ENCODE measurements at places on chromosomes 2 and 18. TPM values are rescaled to one million over a fixed set of nuclear protein-coding genes. Genes with fewer than 3 reads are reported as not detected.

The BIRC6 gene
- total RNA-seq, result 136 TPM

The HOXD13 gene
- not detected for total RNA-seq

The AQP12B gene
- total RNA-seq, result not detected

The SERPINB13 gene
- not detected for total RNA-seq

The ST6GAL2 gene
- not detected for total RNA-seq

The C2orf74 gene
- 21.3 TPM for total RNA-seq

DNA sequence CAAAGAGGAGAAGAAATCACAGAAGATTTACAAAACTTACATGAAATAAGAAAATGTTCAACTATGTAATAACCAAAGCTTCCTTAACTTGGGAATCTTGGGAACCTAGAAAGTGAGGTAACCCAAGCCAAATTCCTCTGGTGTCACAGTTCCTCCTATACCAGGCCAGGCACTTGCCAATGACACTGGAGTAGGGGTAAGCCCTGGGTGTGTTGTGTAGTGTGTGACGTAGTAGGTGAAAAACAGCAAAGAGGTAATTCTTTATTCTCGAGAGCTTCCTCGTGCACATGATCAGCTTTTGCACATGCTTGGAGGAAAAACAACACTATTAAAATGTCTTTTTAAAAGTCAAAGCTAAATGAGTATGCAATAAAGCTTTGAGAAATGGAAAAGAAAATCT is 118.0 kb downstream of the METTL8 start:
- peaks cover 20% of the 10 kb centered on the region for H3K36me3 ChIP-seq
- H3K4me1 ChIP-seq, result peaks cover 1% of the 10 kb centered on the region
- no peaks in the 10 kb centered on the region for H3K27me3 ChIP-seq
- no peak overlapping the region for H3K4me3 ChIP-seq

- no peak overlapping the region for H3K4me3 ChIP-seq
- no peaks in the 10 kb centered on the region for H3K27me3 ChIP-seq
- no peak for DNase-seq
- no peaks in the 10 kb centered on the region for H3K36me3 ChIP-seq
Observed at GRCh38 chr2:50951437-50951836, 80.5 kb downstream of the NRXN1 start.

GRCh38 chr2:241592126-241592845 is 33.7 kb downstream of the BOK start:
- no peak overlapping the region for H3K27ac ChIP-seq
- H3K4me3 ChIP-seq, result no peak overlapping the region
- peaks cover 21% of the 10 kb centered on the region for H3K36me3 ChIP-seq
- H3K27me3 ChIP-seq, result no peaks in the 10 kb centered on the region
- H3K4me1 ChIP-seq, result no peaks in the 10 kb centered on the region

- no peaks in the 10 kb centered on the region for H3K36me3 ChIP-seq
- peaks cover 3% of the 10 kb centered on the region for H3K27me3 ChIP-seq
- H3K4me1 ChIP-seq, result no peaks in the 10 kb centered on the region
- H3K4me3 ChIP-seq, result no peak overlapping the region
- no peak for DNase-seq
Observed at GRCh38 chr2:195899226-195899625, 169.4 kb downstream of the DNAH7 start.

DNA sequence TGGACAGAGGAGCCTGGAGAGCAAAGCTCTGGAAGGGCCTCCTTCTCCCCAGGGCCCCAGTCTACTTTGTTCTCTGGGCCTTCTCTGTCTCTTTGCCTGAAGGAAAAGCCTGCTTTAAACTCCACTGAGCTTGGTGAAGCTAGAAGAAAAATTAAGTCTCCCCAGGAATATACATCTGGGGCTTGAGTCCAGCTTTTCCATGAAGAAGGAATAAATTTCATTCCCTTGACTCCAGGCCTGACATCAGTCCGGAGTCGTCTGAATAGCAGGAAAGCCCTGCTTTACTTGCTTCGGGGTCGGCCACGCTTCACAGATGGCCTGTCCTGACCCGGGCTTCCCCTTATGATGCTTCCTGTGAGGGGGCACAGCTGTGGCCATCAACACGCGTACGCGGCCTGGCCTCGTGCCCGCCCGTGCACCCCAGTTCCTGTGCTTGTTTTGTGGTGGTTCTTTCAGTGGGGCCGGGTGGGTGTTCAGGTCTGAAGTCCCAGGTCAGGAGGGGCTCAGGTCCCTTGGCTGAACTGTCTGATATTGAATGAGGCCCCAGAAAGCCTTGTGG is 73.6 kb downstream of the ACOXL start:
- no peaks in the 10 kb centered on the region for H3K4me1 ChIP-seq
- H3K36me3 ChIP-seq, result no peaks in the 10 kb centered on the region
- no peak overlapping the region for H3K4me3 ChIP-seq
- H3K27ac ChIP-seq, result no peak overlapping the region
- DNase-seq, result no peak

DNA sequence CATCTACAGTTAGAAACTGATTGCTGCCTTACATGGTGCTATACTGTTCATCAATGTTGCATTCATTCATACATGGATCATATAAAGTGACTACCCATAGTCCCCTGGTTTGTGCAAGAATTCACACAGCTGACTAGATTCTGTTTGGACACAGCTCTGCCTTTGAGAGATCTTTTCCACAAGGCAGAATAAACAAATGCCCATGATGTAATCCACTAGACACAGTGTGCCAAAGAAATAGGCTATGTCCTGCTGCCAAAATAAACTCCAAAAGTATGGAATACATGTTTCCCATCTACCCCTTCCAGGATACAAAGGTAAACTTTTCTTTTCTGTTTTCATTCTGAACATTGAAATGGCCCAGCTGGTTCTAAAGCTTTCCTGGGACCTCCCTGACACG is 269.4 kb upstream of the CHAC2 start:
- H3K4me1 ChIP-seq, result no peaks in the 10 kb centered on the region
- no peaks in the 10 kb centered on the region for H3K27me3 ChIP-seq
- H3K36me3 ChIP-seq, result no peaks in the 10 kb centered on the region
- H3K4me3 ChIP-seq, result no peak overlapping the region
- no peak for DNase-seq

DNA sequence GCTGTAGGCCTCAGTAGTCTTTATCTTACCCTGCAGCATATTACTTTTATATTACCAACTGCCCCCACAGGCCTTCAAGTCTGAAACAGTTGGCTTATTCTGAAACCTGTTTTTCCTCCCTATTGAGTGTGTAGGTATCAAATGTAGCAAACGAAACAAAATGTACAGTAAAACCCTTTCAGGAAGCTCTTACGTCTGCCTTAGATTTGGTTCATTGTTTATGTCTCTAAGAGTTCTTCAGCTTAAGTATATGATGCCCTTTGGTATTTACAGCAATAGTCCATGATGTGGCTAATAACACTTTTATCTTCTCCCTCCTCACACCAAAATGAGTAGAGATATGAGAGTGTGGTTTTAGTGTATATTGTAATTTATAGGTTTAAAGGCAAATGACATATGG is 108.8 kb downstream of the DOCK10 start:
- DNase-seq, result no peak
- no peaks in the 10 kb centered on the region for H3K27me3 ChIP-seq
- peaks cover 5% of the 10 kb centered on the region for H3K36me3 ChIP-seq
- peak overlapping the region; percentile 92 for H3K27ac ChIP-seq
- H3K4me3 ChIP-seq, result peak overlapping the region; percentile 46

- peaks cover 3% of the 10 kb centered on the region for H3K27me3 ChIP-seq
- no peak overlapping the region for H3K4me3 ChIP-seq
- no peak overlapping the region for H3K27ac ChIP-seq
- H3K4me1 ChIP-seq, result peaks cover 35% of the 10 kb centered on the region
Observed at GRCh38 chr2:230899786-230900185, 25.3 kb downstream of the GPR55 start.
